ENCODE measurements at places on chromosomes 2 and 18.
A peak's percentile ranks its signal among the peaks of the same experiment; 100 is the strongest.

- DNase-seq, result peak; percentile 33
These were observed 118.7 kb downstream of the EPB41L3 start for GRCh38 chr18:5424903-5425664.

DNA sequence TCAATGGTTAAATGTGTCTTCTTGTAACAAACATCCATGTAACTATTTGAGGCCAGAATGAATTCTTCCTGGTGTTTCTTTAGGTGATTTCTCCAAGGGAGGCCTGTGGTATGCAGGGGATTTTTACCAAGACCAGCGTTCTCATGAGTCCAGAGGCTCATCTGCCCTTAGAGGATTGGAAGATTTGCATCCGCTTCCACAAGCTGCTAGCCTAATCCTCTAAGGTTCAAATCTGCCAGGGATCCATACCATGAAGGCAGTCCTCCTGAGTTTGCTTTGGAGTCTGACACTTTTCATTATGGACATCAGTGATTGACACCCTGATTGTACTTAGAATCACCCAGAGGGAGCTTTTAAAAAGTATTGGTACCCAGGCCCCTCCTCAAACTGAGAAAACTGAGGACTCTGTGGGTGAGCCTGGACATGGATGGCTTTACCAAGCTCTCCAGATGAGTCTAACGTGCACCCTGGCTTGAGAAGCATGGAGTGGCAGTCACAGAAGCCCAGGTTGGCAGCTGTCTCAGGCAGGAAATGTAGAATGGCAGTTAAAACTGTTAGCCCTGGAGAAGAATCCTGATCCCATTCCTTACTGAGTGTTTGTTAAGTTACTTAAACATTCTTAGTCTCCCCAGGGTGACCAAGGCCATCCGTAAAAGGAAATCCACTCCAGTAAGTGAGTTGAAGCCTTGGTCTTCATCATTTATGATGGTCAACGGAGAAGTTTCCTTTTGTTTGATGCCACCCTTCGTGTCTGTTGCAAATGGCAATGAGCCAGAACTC, 95.3 kb upstream of the RMDN2 start:
- no peak for DNase-seq

DNA sequence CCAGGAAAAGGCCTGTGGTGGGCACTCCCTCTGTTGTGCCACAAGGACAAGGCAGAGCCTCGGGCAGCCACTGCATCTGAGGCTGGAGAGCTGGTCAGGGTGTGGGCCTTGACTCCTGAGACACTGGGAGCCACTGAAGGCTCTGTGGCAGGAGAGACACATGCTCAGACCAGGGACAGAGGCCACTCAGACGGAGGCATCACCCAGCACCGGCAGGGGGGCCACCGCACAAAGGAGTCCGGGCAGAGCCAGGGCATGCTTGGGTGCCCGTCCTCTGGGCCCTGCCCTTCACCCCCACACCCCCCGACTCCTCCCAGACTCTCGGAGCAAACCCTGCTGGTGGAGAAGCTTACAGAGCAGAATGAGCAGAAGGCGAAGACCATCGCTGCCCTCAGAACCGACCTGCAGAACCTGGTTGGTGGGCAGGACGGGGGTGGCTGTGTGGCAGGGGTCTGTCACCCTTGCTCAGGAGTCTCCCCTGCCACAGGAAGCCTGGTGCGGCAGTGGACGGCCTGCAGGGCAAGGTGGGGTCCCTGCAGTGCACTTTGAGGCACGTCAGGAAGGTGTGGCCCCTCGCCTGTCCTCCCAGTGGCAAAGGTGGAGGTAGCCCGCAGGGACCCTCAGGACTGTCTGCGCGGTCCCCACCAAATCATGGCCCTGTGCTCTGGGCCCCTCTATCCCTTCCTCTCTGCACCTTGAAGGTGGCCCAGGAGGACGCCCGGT, 26.0 kb downstream of the CROCC2 start:
- no peak for DNase-seq

DNA sequence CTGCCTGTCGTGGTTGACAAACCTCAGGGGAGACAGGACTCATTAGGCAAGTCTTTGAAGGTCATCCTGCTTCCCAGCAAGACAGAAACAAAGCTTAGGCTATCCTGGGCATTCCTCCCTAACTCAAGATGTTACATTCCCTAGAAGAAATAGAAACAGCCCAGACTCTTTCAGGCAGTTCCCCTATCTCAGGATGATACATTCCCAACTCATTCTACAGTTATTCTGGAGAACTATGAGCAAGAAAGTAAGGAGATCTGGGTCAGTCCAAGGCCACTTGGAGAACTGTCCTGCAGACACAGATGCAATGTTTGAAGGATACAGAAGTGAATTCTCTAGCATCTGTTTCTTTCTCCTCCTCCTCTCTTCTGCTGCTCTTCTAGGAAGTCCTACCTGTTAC, 220.1 kb upstream of the NCKAP5 start:
- DNase-seq, result no peak

GRCh38 chr2:239329972-239330572, 70.7 kb downstream of the HDAC4 start:
- no peak for DNase-seq
